Inflammatory macrophage treated with lipopolysaccharide for 1 hour (primary cell): ENCODE measurements at places on chromosomes 7 and 10.

DNA sequence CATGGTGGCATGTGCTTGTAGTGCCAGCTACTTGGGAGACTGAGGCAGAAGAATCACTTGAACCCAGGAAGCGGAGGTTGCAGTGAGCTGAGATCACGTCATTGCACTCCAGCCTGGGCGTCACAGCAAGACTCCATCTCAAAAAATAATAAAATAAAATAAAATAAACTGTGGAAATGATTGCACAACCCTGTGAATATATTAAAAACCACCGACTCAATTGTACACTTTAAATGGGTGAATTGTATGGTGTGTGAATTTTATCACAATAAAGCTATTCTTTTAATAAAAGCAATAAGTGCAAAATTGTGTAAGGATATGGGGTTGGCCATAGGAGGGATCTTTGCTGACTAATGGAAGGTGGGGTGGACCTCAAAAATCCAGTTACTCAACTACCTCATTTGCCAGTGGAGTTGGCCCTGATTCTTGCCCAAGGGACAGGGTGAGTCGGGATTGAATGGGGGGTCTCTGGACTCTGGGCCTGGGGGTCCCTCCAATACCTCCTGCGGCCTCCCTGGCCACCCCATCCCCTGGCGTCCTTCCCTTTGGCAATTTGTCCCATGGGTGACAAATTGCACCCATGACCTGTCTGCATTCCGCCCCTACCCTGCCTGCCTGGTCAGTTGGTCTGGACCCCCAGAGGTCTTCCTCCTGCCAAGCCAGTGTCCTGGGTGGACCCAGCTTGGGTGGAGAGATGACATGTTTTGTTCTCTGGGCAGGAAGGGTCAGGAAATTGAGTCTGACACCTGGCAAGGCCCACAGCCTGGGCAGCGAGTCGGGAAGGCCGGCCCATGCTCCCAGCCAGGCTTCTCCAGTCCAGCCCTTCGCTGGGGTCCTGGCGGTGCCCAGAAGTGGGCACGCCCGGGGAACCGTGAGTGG, 61.7 kb upstream of the ELN start:
- peak; percentile 19 for DNase-seq

GRCh38 chr10:15370212-15370855, 755 bp downstream of the FAM171A1 start:
- DNase-seq: no peak

GRCh38 chr10:128115356-128115755, 10.9 kb downstream of the MKI67 start:
- no peak for DNase-seq

GRCh38 chr10:20446561-20447193, 450.4 kb downstream of the NEBL start:
- no peak for DNase-seq

- no peak for DNase-seq
These were observed 29.7 kb upstream of the GPAM start for GRCh38 chr10:112213098-112213823.

DNA sequence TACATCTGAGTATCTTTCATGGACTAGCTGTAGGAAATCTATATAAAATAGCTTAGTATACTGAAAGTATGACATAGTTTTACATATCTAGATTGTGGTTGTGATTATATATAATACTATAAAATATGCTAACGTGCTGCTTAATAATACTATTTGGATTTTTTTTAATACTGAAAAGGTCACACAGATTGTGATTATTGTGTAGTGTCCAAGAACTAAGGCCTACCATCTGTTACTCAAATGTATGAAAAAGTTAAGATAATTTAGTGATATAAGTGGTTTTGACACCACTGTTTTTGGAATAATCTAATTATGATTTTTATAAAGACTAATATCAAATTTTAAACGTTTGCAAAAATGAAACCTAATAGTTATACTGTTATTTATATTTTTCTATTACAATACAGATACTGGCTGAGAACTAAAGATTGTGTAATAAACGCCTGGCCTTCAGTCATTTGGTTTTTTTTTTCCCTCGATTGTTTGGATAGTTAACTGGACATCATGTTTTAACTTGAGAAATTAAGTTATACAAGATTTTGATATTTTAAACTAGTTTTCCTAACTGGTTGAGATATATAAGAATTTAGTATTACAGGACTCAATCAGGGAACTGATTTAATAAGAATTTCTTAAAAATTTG, 12.6 kb downstream of the PTEN start:
- no peak for DNase-seq

- no peak for DNase-seq
These were observed 13.0 kb upstream of the AKR1E2 start for GRCh38 chr10:4813023-4813422.

- peak; percentile 75 for DNase-seq
These were observed 269.3 kb downstream of the BICC1 start for GRCh38 chr10:58781873-58782488.

GRCh38 chr7:79489371-79489770, 35.9 kb upstream of the MAGI2 start:
- DNase-seq: no peak

- DNase-seq: no peak
These were observed 61.6 kb downstream of the GOLGA7B start for GRCh38 chr10:97911217-97911616.

GRCh38 chr10:25725917-25726716, 207.9 kb upstream of the MYO3A start:
- peak; percentile 81 for DNase-seq

DNA sequence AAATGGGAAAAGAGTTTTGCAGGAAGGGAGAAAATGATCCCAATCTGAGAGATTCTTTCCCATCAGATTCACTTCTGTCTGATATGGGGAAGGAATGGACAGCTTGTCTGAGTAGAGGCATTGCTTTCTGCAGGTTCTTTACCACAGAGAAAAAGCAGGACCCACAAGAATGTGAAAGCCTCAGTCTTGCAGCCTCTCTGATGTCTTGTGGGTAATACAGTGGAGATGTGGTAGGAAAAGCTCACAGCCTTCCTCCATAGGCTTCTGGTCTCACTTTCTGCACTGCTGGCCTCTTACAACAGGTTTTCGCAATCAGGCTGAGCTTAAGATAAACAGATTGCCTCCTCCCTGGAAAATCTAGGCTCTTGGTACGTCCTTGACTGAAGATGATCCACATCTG, 551 bp downstream of the IFIT1 start:
- peak; percentile 42 for DNase-seq

DNA sequence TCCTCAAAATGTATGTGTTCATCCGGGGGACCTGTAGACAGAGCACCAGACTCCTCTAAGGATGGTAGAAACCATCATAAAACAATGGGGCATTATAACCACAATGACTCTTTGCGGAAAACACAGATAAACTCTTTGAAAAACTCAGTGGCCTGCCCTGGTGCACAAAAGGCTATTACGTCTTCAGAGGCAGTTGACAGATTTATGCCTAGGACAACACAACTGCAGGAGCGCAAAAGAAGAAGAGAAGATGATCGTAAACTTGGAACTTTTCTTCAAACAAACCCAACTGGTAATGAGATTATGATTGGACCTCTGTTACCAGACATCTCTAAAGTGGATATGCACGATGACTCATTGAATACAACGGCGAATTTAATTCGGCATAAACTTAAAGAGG, 6.0 kb downstream of the RBM48 start:
- no peak for DNase-seq

DNA sequence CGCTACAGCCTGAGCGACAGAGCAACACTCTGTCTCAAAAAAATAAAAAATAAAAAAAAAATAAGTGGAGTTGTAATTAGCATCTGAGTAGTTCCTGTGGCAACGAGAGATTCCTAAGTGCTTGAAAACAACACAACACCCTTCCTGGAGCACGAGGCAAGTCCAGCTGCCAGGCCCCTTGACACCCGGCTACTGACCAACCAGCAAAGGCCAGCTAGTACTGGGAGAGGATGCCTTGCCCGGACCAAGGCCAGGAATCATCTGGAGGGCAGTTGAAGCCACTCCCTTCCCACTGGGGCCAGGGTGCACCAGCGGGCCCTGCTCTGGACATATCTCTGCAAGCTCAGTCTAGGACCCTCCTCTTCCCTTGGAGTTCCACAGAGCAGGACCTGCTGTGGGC, 536 bp downstream of the C10orf105 start:
- no peak for DNase-seq

DNA sequence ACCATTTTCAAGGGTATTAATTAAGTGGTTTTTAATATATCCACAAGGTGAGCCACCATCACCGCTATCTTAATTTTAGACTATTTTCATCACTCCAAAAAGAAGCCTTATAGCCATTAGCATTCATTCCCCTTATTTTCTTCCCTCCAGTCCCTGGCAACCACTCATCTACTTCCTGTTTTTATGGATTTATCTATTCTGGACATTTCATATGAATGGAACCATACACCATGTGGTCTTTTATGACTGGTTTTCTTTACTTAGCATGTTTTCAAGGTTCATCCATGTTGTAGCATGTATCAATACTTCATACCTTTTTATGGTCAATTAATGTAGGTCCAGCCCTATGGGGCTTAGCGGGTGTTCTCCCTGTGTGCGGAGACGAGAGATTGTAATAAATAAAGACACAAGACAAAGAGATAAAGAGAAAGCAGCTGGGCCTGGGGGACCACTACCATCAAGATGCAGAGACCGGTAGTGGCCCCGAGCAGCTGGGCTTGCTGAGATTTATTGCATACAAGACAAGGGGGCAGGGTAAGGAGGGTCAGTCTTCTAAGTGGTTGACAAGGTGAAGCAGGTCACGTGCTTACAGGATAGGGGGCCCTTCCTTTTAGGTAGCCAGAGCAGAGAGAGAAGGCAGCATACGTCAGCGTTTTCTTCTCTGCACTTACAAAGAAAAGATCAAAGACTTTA, 14.6 kb downstream of the WBP1L start:
- no peak for DNase-seq

GRCh38 chr7:11170175-11170574, 196.5 kb downstream of the PHF14 start:
- no peak for DNase-seq

- peak; percentile 73 for DNase-seq
These were observed 1.8 kb downstream of the KLLN start for GRCh38 chr10:87861566-87861952.

DNA sequence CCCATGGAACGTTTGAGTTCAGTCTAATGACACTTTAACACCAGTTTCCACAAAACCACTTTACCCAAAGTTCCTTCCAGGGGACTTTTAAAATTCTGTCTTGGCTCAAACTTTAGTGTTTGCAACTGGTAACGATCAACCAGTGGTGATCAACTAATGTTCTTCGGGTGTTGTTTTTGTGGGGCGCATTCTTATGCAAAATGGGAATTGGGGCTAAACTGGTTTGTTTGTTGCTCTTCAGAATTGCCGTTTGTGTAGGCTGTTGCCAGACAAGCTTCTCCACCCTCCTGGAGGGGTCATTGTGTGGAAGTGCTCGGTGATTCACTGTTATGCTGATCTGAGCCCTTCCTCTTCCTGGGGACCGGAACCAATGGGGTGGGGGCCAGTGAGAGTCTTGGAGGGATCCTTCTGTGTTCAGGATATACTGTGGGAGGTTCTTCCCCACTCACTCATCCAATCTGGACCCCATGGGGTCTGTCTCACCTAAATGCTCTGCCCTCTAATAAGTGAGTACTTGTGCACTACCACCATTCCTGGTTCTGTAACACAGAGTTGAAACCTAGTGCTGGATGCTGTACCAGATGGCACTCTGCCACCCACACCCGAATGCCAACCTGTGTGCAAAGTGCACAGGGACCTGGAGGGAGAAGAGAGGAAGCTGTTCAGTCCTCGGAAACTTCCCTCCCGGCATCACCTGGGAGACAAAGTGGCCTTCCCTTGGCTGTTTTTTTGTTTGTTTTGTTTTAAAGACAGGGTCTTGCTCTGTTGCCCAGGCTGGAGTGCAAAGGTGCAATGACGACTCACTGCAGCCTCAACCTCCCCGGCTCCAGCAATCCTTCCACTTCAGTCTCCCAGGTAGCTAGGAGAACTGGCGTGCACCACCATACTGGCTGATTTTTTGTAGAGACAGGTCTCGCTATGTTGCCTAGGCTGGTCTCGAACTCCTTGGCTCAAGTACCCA, 2.1 kb downstream of the NFE2L3 start:
- peak; percentile 71 for DNase-seq

- no peak for DNase-seq
These were observed 2.4 kb downstream of the MKX start for GRCh38 chr10:27743012-27743876.

GRCh38 chr10:3740157-3740871, 44.7 kb downstream of the KLF6 start:
- DNase-seq: peak; percentile 84

DNA sequence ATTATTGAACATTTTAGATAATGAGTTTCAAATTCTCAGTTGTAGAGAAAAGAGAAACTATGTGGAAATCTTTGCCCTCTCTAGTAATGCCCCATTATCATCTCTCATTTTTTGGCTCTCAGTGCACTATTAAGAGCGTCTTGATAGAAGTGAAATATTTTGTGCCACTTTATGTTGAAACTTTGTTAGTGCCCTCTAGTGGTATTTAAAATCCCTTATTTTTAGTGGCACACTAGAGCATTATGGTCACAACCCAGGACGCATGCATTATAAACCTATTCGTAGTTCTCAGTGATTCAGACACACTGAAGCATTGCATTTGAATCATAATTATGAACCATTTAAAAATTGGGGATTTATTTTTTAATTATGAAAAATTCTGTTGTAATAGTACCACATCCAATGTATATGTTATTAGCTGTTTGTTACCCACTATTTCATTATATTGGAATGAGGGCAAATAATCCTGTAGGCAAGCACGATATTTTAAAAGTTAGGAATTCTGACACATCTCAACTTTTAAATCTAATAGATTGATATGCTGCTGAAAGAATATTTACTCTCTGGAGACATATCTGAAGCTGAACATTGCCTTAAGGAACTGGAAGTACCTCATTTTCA, 21.9 kb downstream of the PDCD4 start:
- peak; percentile 33 for DNase-seq

- no peak for DNase-seq
These were observed 23.0 kb downstream of the SGCE start for GRCh38 chr7:94633014-94633341.

DNA sequence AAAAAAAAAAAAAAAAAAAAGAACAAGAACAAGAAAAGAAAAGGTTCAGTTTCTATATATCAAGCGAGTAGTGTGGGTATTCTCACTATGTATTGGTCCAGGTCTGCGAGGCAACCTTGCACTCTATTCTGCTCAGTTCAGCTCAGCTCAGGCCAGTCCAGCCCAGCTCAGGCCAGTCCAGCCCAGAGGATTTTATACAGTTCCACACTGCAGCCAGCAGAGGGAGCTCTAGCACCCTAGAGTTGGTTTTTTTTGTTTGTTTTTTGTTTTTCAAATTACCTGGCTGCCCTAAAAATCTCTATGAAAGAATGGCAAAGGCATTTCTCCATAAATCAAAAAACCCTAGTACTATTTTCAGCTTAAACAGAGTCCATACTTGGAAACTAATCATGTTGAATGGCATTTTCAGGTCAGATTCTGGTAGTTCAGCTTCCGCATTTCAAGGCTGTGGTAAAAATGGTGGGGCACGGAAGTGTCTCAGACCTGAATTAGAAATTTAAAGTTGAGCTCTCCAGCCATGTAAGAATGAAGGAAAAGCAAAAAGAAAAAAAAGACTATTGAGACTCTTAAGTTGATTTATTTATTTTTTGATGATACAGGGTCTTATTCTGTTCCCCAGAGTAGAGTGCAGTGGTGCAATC, 55.2 kb upstream of the GSDME start:
- peak; percentile 78 for DNase-seq

- DNase-seq: peak; percentile 76
These were observed 46.1 kb downstream of the ZCCHC24 start for GRCh38 chr10:79399223-79399831.
